ENCODE measurements at places on chromosomes 5 and 9.

- DNase-seq = no peak
Observed at GRCh38 chr5:83118471-83118870, 41.1 kb downstream of the XRCC4 start.

DNA sequence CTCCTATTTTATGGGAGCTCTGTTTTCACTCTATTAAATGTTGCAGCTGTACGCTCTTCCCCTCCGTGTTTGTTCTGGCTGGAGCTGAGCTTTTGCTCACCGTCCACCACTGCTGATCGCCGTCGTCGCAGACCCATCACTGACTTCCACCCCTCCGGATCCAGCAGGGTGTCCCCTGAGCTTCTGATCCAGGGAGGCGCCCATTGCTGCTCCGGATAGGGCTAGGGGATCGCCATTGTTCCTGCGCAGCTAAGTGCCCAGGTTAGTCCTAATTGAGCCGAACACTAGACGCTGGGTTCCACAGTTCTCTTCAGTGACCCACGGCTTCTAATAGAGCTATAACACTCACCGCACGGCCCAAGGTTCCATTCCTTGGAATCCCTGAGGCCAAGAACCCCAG, 96.2 kb upstream of the PRDM9 start:
- no peak for DNase-seq

- no peak for DNase-seq
Observed at GRCh38 chr5:2909035-2909434, 157.6 kb upstream of the IRX2 start.

DNA sequence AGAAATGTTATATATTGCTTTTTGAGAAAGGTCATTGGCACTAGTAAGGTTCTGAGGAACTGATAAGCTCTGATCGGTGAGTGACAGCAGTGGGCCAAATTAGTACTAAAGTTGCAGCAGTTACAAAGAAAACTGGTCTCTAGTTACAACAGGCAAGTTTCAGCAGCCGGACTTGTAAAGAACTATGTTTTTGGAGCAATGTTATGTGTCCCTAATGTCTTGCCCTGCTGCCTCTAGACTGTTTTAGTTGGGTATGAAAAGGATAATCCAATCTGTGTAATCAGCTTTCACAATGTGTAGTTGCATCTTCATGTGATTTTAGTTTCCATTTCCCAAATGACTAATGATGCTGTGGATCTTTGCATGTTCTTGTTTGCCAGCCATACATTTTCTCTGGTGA, 113.5 kb downstream of the CAMK4 start:
- DNase-seq = no peak

DNA sequence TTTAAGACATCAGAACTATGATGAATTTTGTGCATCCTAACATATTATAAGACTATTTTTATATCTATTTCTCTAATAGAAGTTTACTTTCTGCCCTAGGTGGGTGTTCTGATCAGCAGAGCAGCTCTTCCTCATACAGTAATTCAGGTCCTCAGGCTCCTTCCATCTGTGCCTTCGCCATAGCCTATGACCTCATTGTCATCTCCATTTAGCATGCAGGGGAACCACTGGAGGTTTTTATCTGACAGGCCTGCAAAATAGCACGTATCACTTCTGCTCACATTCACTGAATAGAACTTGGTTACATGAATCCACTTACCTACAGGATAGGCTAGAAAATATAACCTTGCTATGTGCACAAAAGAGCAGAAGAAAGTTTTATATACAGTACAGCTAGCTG, 159.4 kb upstream of the CCNH start:
- no peak for DNase-seq

GRCh38 chr9:135901031-135901758, 6.2 kb downstream of the CAMSAP1 start:
- no peak for DNase-seq

- no peak for DNase-seq
Observed at GRCh38 chr5:95682891-95683290, at the start of gene SPATA9. SPATA9 (minus strand) TSS chr5:95682991; CDS start chr5:95682854, 137 bp downstream.
